NCI-H1048 (cell line): ENCODE measurements at places on chromosomes 12 and 14.

DNA sequence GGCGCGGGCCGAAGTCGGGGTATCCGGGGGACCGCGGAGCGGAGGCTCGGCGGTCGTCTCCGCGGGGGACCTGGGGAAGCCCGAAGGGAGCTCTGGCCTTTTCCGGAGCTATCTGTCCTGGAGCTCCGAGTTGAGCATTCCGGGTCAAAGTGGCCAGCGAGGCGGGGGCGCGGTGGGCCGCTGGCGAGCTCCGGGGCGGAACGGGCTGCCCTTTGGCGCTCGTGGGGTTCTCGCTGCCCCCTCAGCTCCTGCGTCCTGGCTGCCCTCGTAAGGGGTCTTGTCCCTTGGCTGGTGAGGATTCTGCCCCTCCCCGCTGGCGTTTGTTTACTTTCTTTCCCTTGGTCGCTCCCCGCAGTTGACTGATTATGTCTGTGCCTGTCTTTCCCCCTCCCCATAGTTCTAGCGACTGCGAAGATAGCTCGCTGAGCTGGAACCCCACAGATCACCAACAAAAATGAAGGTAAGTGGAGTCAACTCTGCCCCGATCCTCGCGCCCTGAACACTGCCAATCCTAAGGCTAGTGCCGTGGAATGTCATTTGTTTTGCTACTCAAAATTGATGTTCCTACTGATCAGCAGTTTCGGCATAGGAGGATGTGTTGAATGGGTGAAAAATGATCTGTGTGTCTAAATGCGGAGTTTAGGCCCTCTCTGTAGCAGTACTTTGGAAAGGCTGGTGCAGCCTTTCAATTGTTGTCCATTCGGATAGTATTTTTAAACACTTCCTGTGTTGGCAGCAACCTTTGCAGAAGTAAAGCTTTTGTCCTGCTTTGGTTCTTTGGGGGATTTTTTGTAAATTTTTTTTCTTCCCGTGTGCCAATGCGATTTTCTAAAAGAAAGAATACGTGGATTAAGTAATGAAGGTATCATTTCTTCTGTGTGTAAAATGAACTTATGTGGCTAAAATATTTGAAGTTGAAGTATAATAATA, 1.3 kb downstream of the ARID4A start:
- DNase-seq, result no peak

DNA sequence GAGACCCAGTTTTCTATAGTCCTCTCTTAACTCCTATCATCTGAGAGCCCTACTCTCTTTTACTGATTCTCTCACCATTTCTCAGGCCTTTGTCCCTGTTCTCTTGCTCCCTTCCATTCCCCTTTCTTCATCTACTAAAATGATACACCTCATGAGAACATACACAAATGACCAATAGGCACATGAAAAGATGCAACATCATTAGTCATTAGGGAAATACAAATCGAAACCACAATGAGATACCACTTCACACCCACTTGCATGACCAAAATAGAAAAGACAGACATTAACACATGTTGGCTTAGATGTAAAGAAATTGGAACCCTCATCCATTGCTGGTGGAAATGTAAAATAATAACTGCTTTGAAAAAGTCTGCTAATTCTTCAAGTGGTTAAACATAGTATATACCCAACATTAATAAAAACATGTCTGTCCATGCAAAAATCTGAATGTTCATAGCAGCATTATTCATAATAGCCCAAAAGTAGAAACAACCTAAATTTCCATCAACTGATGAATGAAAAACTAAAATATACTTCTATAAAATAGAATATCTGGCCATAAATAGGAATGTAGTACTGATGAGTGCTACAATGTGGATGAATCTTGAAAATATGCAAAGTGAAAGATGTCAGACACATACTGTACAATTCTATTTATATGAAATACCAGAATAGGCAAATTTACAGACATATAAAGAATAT, 66.0 kb downstream of the DENND5B start:
- DNase-seq, result no peak

- DNase-seq, result no peak
Measured at GRCh38 chr12:53325511-53326061, 4.2 kb upstream of the AAAS start.

DNA sequence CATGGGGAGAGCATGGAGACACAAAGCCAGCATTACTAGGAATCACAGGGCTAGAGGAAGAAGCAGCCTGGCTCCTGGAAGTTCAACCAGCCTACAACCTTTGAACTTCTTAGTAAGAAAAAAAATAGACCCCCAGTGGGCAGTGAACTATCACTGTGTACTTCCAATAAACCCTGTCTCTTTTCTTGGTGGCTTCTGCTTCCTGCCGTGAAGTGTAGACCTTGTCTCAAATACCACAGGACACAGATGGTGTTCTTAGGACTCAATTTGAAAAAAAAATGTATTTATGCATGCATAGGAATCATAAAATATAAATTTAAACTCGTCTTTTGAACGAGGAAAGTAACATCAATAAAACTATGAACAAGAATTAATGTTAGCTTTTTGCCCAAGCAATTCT, 3.6 kb upstream of the PTGER2 start:
- no peak for DNase-seq

DNA sequence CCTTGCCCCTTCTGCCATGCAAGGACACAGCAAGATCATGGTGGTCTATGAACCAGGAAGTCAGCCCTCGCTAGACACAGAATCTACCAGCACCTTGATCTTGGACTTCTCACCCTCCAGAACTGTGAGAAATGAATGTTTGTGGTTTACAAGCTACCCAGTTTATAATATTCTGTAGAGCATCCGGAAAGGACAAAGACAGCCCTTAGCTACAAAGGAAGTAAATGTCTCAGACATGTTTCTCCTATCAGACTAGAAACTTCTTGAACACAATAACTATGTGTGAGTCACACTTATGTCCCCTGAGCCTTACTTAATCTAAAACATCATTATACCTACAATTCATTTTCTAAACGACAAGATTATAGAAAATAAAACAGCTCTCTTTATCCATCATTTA, 176.7 kb downstream of the KLHL28 start:
- no peak for DNase-seq

- DNase-seq, result no peak
Measured at GRCh38 chr14:74204491-74204890, 34.8 kb upstream of the VSX2 start.

GRCh38 chr12:93862424-93862823, 185.2 kb downstream of the CRADD start:
- no peak for DNase-seq

GRCh38 chr12:7769999-7770398, 5.0 kb downstream of the NANOGNB start:
- DNase-seq, result no peak

DNA sequence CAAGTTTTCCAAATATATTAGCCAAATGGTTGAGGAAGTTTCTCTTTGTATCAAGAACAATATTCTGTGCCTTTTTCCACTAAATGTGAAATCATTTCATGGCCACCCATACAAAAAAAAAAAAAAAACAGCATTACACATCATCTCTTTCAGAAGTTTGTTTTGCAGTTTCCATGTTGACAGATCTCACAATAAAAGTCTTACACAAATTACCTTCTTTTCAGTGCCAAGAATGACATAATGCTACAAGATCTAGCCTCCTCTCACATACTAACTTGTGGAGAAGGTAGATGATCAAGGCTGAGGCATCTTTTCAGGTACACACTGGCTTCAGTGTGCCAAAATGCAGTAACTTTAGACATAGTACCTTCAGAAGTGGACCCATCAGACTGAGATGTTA, 35.3 kb downstream of the PRKD1 start:
- DNase-seq, result no peak

DNA sequence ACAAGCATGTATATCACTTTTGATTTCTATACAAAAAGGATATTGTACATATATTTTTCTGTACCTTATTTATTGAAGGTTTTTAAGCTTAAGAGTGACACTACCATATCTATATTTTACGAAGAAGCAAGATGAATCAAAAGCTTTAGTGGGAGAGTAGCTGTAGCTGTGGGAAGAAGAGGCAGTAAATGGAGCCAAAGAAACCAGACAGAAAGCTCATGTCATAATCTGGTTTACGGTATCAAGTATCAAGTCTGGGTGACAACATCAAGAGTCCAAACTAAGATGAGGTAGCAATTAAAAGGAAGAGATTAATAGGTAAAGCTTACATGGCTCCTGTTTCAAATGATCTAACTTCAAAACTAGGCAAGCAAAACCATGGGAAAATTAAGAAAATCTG, 54.8 kb downstream of the CEP83 start:
- DNase-seq, result no peak

DNA sequence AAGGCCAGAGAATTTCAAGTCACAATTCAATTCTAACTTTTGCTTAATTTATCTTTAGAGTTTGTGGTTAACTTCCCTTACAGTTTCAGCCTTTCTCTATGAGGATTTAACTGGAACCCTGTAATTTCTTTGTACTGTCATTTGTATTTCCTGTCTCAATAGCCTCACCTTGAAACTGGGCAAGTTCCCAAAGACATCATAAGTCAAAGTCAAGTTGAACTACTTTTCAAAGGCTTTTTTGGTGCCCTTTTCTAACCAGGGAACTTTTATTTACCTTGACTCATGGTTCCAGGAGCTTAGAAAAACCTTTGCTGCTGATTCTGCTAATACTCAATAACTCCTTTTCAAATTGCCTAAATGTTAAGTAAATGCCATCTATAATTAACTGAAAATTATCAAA, 200.8 kb upstream of the KRR1 start:
- no peak for DNase-seq

- DNase-seq, result no peak
Measured at GRCh38 chr14:70907996-70908934, 1.0 kb downstream of the PCNX1 start.

GRCh38 chr14:92258934-92259333, 64.0 kb upstream of the SLC24A4 start:
- DNase-seq, result no peak

DNA sequence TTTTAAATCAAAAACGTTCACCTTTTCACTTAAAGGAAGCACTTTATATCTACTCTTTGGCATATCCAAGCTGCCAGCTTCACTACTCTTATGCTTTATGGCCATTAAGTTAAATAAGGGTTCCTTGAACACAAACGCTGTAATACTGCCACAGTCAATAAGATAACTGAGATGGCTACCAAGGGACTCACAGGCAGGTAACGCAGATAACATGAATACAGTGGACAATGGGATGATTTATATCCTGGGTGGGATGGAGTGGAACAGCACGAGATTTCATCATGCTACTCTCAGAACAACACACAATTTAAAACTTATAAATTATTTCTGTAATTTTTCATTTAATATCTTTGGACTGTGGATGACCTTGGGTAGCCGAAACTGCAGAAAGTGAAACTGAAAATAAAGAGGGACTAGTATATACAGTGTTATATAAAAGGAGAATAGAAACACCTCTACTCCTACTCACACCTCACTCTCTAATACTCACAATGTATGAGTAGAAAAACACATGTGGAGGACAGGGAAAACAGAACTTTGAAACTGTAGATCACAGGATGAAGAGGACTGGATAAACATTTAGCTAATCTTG, 367.3 kb downstream of the C12orf50 start:
- DNase-seq, result no peak

- DNase-seq, result no peak
Measured at GRCh38 chr12:67928621-67929383, 60.4 kb upstream of the IFNG-AS1 start.

GRCh38 chr14:99120526-99121318, 151.3 kb downstream of the BCL11B start:
- no peak for DNase-seq

- no peak for DNase-seq
Measured at GRCh38 chr12:114924946-114925475, 241.0 kb upstream of the TBX3 start.
